ENCODE measurements at places on chromosomes 6 and 20.

GRCh38 chr6:99334526-99335127 is 14.8 kb downstream of the FAXC start:
- no peak for DNase-seq

- DNase-seq, result no peak
Observed at GRCh38 chr6:31125586-31126363, 5.5 kb upstream of the CDSN start.

GRCh38 chr6:158914923-158915322 is 85.1 kb downstream of the RSPH3 start:
- DNase-seq, result no peak

DNA sequence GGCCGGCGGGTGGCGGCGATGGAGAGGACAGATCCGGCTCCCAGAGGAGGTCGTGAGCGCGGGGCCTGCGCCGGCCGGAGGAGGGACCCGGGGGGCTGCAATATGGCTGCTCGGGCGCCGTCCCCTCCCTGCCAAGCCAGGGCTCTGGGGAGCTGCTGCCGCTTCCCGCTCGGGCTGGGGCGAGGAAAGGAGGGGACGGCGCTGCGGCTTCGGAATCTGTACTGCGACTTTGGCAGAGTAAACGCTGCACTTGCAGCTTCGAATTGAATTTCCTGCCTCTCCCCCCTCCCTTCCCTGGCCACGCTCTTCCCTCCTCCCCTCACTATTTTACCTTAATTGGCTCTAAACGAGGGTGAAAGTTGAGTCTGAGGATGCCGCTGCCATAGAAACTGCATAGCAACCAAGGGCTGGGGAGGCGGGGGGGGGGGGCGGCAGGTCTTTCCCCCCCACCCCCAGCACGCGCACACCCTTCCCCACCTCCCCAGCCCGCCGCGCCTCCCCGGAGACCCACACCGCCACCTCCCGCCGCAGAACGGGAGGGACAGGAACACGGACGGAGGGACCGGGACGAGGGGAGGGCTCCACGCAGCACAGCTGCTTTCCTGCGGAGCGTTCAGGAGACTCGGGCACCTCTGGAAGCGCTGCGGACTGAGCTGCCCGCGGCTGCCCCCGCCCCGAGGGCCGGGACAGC is 93.9 kb downstream of the RNASET2 start:
- peak; percentile 93 for DNase-seq

DNA sequence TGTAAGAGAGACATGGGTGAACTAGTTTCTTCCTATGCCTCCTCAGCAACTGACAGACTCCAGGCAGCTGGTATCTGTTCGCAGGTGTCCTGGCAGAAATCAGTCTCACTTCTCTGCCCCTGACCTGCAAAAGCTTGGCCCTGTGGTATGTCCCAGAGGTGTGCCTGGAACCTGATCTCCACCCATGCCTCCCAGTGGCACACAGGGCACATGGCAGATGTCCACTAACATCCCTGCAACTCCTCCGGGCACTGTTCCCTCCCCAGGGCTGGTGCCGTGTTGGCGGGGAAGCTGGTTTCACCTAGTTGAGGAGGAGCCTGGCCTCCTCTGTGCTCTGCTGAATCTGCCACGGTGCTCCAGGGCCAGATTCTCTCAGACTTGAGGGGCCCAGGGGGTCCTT is 123.3 kb upstream of the GGTLC1 start:
- no peak for DNase-seq

DNA sequence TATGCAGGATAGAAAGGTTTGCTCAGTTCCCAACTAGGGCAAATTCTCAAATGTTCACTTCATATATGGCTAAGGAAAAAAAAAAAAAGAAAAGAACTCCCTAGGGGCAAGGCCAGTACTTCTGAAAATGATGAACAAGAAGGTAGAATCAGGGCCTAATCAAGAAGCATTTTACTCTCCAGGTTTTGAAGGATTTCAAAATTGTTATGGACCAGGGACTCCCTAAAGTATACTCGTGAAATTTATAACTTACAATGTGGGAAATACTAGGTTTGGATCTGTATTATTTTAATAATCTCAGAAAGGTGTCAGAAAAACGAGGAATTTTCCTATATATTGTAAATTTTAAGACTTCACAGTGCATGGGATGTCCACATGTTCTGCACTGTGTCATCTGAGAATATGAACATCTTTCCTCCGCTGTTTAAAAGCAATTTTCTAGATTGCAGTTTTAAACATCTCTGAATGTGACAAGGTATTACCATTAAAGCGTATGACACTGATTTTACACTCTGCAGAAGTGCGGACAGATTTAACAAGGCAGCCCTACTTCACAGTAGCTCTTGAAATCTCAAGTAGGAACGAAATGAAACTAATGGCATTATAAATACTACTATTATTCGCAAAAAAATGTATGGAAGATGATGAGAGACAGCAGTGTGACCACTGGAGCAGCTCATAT is 14.0 kb downstream of the PLAGL1 start:
- DNase-seq, result no peak

- DNase-seq, result peak; percentile 57
Observed at GRCh38 chr20:20076297-20077065, 24.1 kb downstream of the CFAP61 start.

GRCh38 chr20:40687384-40688128 is 1.5 kb downstream of the MAFB start:
- DNase-seq, result peak; percentile 81

DNA sequence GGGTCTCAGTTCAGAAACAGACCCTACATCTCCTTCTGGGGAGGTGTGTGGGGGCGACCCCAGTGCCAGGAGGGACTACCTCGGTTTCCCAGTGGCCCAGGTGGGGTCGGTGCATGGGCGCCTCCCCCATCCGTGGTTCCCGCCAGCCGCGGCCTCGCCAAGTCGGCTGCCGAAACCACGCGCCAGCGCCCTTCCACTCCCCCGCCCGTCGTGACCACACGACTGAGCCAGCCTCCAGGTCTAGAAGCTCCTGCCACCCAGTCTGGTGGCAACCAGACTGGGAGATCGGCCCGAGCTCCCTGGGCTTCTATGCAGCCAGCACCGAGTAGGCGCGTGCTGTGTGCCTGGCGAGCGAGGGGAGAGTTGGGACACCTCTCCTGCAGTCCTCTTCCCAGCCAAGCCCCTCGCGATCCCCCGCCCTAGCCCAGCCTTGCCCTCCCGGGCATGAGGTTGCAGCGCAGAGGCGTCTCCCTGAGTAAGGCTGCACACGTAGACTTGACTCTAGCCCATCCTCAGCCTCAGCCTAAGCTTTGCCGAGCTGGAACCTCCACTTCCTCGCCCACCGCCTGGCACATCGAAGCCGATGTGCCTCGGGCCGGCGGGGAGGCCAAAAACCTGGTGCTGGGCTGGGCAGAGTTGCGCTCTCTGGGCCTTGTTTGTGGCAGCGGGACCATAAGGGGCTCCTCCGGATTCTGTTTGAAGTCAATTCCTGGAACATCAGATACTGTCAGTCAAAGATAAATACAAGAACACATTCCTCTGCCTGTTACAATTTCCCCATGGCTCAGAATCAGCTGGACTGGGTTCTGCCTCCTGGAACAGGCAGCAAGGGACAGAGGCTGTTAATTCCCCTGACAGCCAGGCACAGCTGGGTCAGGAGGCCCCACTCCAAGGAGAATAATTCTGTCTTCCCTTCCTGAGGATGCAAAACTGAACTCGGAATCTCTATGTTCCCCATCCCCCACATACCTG is 1.5 kb upstream of the CPNE5 start:
- no peak for DNase-seq

DNA sequence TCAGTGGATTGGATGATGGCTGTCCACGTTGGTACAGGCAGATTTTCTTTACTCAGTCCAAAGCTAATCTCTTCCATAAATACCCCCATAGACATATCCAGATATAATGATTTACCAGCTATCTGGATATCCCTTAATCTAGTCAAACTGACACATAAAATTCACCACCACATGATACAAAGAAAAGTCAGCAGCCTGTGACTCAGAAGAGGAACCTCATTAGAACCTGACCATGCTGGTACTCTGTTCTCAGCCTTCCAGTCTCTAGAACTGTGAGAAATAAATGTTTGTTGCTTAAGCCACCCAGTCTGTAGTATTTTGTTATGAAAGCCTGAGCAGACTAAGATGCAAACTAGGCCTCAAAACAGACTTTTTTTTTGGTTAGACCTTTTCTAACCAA is 431.3 kb upstream of the RNF217 start:
- DNase-seq, result no peak

DNA sequence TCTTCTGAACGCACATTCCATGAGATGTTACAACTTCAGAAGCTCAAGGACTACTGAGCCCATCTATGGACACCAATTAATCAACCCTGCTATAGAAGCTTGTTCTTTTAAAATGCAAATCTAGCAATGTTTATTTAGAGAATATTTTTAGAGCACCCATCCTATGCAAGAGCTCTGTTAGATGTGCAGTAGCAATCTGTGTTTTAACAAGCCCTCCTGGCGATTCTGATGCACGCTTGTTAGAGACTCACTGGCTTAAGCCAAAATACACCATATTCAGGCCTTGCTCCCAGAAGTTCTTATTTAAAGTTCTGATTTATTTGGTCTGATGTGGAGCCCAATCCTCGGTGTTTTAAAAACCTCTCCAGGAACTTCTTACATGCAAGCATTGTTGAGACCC is 21.1 kb upstream of the ARG1 start:
- DNase-seq, result no peak

- DNase-seq, result no peak
Observed at GRCh38 chr20:17990278-17990972, 21.6 kb downstream of the MGME1 start.

- peak; percentile 10 for DNase-seq
Observed at GRCh38 chr6:39339096-39339867, 16.8 kb upstream of the KCNK16 start.

DNA sequence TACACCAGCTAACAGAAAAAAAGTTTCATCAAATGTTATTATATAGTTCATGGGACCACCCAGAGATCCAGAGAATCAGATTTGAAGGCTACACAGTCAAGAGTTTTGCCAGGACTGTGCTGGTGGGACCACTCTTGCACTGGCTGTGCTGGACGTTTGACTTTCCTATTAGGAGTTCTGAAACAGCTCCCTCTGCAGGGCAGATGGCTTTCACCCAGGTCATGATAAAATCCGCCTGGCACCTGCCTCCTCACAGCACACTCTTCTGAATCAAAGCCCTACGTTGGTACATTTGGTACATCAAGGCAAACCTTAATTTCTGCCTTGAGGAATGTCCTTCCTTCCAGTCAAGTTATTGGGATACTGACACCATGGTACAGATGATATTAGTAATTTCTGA is 302.1 kb downstream of the ZNF217 start:
- no peak for DNase-seq

DNA sequence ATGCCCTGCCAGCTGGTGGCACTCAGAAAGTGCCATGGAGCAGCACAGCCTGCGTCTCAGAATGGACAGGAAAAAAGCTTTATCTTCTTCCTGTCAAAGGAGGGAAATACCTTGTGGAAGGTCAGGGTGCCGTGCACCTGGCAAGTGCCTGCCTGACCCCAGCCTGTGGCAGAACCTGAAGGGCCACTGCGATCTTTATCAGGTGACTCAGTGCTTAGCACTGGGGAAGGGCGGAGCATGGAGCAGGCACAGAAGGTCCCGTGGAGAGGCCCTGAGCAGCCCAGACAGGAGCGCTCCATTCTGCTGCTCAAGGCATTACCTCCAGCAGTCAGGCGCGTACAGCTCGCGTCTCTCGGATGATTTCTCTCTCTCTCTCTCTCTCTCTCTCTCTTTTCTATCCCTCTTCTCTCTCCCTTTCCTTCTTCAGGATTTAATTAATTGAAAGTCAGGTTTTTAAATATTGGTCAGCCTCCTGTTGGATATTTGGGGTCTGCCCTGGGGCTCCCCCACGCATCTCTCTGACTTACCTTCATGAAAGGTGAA is 31.7 kb downstream of the FOXC1 start:
- DNase-seq, result no peak

GRCh38 chr20:308427-309038 is 11.2 kb downstream of the ZCCHC3 start:
- no peak for DNase-seq

GRCh38 chr6:170248111-170248805 is 42.6 kb downstream of the DLL1 start:
- no peak for DNase-seq

- DNase-seq, result no peak
Observed at GRCh38 chr6:130162421-130162820, 60.3 kb downstream of the SAMD3 start.

DNA sequence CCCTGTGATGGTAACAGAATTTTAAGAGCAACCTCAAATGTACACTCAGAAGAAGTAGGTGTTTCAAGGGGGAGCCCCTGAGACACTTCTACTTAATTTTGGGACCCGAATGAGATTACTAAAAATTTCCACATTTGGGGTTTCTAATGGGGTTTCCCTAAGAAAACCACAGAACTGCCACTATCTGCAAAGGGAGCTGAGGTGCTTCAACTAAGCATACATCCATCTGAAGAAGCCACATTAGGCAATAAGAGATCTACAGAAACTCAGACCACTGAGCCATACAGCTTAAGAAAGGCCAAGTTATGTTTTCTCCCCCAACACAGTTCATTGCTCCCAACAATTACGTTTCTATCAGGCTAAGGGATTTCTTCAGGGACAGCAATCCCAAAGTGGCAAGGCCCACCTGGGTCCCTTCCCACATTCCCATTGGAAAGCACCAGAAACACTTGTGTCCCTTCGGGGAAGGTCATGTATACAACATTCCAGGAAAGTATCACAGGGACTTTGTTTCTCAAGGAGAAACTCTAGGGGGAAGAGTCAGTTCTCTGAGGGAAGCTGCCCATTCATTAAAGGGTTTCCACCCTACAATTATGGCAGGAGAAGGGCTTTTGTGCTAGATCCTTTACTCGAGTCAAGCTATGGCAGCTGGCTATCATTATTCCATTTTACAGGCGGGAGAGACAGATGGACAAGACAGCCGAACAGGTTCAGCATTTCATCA is 5.0 kb downstream of the BCL2L1 start:
- no peak for DNase-seq

- DNase-seq, result no peak
Observed at GRCh38 chr20:34402461-34402860, 39.4 kb downstream of the ITCH start.

- DNase-seq, result no peak
Observed at GRCh38 chr6:101011186-101011585, 130.1 kb upstream of the ASCC3 start.

DNA sequence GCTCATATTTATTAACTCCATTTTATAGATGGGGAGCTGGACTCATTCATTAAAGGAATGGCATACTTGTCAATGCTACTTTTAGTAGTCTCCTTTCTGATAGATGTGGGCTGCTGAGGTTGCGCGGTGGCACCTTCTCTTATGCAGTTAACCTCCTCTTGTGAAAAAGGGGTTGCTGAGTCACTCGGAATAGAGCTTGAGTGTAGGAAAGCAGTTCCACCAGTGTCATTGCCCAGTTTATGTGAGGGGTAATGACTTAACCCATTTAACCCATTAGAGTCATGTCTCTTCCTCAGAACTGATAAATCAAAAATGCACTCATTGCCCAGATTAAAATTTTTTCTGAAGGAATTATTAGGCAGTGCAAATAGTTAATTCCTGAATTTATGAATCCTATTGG is 6.3 kb downstream of the MAPK14 start:
- no peak for DNase-seq

- peak; percentile 77 for DNase-seq
Observed at GRCh38 chr20:33674294-33675135, at the start of gene NECAB3. Gene NECAB3 (minus strand): TSS chr20:33674428. CDS start chr20:33674352, 76 bp downstream.

GRCh38 chr20:55888685-55889084 is 116.6 kb downstream of the CBLN4 start:
- DNase-seq, result no peak

GRCh38 chr6:152150196-152150595 is 342.7 kb downstream of the ESR1 start:
- no peak for DNase-seq

GRCh38 chr6:26195924-26196845 is 109.0 kb downstream of the HFE start:
- DNase-seq, result no peak

GRCh38 chr6:121285041-121285440 is 49.2 kb downstream of the TBC1D32 start:
- DNase-seq, result no peak
